ENCODE measurements at places on chromosomes 3 and 15. TPM values are rescaled to one million over a fixed set of nuclear protein-coding genes. Genes with fewer than 3 reads are reported as not detected.

GRCh38 chr3:58833491-58833890 lies 166.9 kb upstream of the FAM3D start:
- no peak for DNase-seq

- DNase-seq = no peak
These were observed 155.4 kb downstream of the ADAMTS17 start for GRCh38 chr15:100186366-100186765.

- DNase-seq = no peak
These were observed 69.9 kb upstream of the GATM start for GRCh38 chr15:45448066-45448915.

DNA sequence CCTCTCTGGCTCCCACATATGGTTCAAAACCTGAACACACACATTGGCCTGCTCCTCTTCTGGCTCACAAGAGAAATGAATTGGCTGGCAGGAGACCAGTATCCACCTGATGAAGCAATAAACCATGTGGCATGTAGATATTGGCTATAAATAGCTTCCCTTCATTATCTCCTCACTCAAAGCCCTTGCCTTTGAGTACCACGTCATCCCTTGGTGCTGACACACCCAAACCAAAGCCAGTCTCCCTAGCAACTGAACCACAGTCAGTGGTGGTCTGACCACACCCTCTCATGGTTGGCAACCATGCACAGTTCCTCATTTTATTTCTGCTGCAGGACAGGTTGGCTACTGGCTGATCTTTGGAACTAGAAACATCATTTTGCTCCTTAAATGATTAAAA lies 98.8 kb downstream of the ZNF621 start:
- no peak for DNase-seq

SLC51B gene
- not detected for total RNA-seq

ZNF860 gene
- 0.29 TPM for total RNA-seq

All from epithelial cell of proximal tubule (primary cell).